ENCODE measurements at places on chromosomes 2 and 18.

DNA sequence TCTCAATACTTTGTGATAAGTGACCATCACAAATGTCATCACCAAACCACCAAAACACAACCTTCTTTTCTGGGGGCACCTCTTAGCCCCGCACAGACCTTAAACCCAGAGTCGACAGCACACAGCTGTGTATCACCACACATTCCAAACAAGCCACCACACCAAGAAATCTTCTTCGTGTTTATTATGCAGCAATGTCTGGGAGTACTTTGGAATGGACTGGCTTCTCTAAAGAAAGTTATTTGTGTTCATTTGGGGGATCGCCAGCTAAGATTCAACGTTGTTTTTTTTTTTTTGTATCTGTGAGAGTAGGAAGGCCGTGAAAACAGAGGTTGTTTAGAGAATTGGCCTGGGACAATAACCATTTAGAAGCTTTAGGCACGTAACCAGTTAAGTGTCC, 1.1 kb upstream of the MTA3 start:
- DNase-seq, result no peak

- no peak for DNase-seq
Observed at GRCh38 chr2:133498662-133499585, 69.3 kb downstream of the NCKAP5 start.

GRCh38 chr2:95387358-95387757, 15.2 kb upstream of the FAHD2A start:
- DNase-seq, result no peak

GRCh38 chr2:72727356-72727755, 98.5 kb downstream of the EXOC6B start:
- DNase-seq, result no peak

DNA sequence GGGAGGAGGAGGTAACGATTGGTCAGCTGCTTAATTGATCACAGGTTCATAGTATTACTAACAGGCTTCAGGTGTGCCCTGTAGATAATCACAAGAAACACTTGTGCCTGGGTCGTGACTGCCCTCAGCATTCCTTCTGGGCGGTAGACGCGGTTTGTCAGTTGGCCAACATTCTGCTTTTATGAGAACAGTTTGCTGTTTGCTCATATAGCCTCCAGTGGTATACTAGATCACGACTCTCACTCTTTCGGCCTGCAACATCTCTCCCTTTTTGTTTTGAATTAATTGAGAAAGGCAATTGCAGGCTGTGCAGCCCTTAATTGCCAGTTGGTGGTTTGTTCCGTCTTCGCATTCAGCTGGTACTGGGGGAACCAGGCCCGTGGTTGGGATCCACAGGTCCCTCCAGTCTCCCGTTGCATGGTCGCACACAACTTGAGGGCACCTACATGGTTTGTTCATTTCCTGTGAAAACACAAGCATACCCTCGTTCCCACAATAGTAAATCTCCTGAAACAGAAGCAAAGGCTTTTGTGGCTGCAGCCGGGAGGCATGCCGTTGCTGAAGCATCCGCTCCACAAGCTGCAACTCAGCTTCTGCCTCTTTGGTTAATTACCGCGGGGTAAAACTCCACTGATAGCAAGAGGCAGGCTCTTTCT, 30.3 kb upstream of the GPR17 start:
- DNase-seq, result no peak

- DNase-seq, result no peak
Observed at GRCh38 chr18:64872710-64873458, 724.0 kb upstream of the LINC00305 start.

GRCh38 chr2:241130316-241130715, 19.0 kb downstream of the PASK start:
- DNase-seq, result no peak

DNA sequence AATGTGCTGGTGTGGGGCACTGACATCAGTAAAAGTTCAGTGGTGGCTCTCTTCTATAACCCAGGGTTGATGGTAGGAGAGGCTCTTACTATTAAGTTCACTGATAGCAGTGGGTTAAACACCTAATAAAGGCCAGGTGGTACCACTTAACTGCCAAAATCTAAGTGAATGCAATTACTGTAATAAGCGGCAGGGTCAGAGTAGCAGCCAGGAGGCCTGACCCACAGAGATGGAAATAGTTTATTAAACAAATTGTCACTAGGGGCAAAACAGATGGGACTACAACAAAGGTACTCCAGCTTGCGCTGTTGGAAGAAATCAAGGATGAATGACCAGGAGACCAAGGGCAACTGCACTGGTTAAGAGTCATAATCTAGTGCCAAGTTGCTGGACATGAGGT, 26.6 kb downstream of the ZSWIM2 start:
- DNase-seq, result no peak

DNA sequence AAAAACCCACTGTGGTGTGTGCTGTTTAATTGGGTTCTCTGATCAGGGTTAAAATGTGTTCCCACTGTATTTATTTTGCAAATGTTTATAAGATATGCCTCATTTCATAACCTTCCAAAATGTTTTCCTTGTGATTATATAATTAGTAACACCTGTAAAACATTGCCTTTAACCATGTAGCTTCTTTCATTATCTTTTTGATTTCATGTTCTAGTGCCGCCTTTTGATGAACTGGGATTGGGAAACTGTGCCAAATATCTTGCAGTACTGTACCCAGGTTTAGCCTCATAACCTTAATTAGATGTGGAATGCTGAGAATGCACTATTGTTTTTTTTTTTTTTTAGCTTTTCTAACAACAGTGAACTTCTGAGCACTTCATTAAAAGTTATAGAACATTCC, 96.9 kb downstream of the TANC1 start:
- DNase-seq, result no peak

DNA sequence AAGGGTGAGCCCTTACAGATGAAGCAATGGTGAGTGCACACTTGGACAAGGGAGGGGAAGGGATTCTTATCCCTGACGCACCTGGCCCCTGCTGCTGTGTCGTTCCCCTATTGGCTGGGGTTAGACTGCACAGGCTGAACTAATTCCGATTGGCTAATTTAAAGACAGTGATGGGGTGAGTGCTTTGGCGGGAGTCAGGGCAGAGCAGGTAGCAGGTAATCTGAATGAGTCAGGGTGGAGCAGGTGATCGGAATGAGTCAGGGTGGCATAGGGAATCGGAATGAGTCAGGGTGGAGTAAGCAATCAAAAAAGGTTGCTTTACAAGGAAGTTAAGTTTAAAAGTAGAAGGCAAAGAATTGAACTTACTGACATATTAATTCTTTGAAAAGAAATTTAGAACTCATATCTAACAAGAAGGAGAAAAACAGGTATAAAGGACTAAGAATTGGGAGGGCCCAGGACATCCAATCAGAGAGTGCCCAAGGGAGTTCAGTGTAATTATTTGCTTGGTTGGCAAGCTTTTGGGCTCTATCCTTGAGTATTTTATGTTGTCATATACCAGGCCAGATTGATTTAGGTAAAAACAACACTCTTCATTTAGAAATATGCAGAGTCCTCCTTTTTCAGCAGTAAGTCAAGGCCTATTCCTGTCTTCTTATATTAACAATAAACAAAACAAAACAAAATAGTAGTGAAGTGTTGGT, 52.3 kb upstream of the RALBP1 start:
- DNase-seq, result no peak

- no peak for DNase-seq
Observed at GRCh38 chr18:13239171-13239956, 20.8 kb downstream of the LDLRAD4 start.

Measured in progenitor cell of endocrine pancreas (in vitro differentiated cells).